CD8-positive, alpha-beta memory T cell (primary cell): ENCODE measurements at places on chromosomes 1 and 21.

GRCh38 chr21:42218836-42219605, at the start of gene ABCG1:
Gene ABCG1, plus strand, starts transcription at chr21:42219140. Its CDS starts 123 bp downstream, at chr21:42219263.
- H3K4me1 ChIP-seq, result peaks cover 14% of the 10 kb centered on the region
- H3K27me3 ChIP-seq, result no peaks in the 10 kb centered on the region
- no peaks in the 10 kb centered on the region for H3K36me3 ChIP-seq
- peak within 1 kb of the TSS; percentile 83 for H3K4me3 ChIP-seq

DNA sequence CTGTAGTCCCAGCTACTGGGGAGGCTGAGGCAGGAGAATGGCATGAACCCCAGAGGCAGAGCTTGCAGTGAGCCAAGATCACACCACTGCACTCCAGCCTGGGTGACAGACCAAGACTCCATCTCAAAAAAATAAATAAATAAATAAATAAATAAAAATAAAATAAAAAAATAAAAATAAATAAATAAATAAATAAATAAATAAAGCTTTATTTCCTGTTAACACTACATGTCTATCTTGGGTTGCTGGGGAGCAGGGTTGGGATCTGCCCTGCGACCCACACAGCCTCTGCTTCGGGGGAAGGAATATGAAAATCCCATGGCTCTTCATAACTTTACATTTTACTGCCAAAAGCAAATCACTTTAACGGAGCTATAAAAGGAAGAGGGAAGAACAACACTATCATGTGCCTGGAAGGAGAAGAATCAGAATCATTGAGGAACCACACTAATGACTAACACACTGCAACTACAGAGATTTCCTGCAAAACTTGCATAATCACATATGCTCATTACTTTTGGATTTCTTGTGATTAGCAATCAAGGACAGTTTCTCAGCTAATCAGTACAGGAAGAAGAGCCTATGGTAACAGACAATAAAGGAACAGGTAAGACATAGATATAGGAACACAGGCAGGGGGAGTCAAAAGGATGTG, 72.8 kb upstream of the CD55 start:
- no peaks in the 10 kb centered on the region for H3K36me3 ChIP-seq
- H3K27me3 ChIP-seq, result no peaks in the 10 kb centered on the region
- no peak overlapping the region for H3K4me3 ChIP-seq
- H3K4me1 ChIP-seq, result no peaks in the 10 kb centered on the region

GRCh38 chr21:24826822-24827221, 780.5 kb downstream of the MRPL39 start:
- H3K36me3 ChIP-seq, result no peaks in the 10 kb centered on the region
- H3K27ac ChIP-seq, result no peak overlapping the region
- H3K4me1 ChIP-seq, result no peaks in the 10 kb centered on the region
- no peak for DNase-seq

- no peaks in the 10 kb centered on the region for H3K36me3 ChIP-seq
- no peak overlapping the region for H3K27ac ChIP-seq
- H3K27me3 ChIP-seq, result no peaks in the 10 kb centered on the region
- H3K4me3 ChIP-seq, result no peak overlapping the region
These were observed 288.7 kb upstream of the USP25 start for GRCh38 chr21:15441060-15441493.

DNA sequence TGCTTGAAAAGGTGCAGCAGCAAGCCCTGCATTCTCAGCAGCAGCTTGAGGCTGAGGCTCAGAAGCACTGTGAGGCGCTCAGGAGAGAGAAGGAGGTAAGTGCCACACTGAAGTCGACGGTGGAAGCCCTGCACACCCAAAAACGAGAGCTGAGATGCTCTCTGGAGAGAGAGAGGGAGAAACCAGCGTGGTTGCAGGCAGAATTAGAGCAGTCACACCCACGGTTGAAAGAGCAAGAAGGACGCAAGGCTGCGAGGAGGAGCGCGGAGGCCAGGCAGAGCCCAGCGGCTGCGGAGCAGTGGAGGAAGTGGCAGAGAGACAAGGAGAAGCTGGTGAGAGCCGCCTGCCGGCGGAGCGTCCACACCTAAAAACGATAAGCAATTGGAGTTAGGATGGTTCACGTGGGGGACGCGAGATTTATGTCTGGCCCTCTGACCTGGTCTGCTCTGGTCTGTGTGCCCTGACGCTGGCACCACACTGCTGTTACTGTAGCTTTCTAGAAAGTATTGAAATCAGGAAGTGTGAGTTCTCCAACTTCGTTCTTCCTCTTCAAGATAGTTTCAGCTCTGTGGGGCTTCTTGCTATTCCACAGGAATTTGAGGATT, 26.7 kb upstream of the DIP2A start:
- H3K36me3 ChIP-seq, result peaks cover 8% of the 10 kb centered on the region
- H3K4me1 ChIP-seq, result no peaks in the 10 kb centered on the region
- peak; percentile 49 for DNase-seq
- no peak overlapping the region for H3K4me3 ChIP-seq
- H3K27ac ChIP-seq, result no peak overlapping the region

GRCh38 chr1:210625715-210626114, 297.0 kb downstream of the HHAT start:
- H3K27ac ChIP-seq, result no peak overlapping the region
- no peaks in the 10 kb centered on the region for H3K36me3 ChIP-seq
- H3K4me1 ChIP-seq, result no peaks in the 10 kb centered on the region
- no peaks in the 10 kb centered on the region for H3K27me3 ChIP-seq
- H3K4me3 ChIP-seq, result no peak overlapping the region

DNA sequence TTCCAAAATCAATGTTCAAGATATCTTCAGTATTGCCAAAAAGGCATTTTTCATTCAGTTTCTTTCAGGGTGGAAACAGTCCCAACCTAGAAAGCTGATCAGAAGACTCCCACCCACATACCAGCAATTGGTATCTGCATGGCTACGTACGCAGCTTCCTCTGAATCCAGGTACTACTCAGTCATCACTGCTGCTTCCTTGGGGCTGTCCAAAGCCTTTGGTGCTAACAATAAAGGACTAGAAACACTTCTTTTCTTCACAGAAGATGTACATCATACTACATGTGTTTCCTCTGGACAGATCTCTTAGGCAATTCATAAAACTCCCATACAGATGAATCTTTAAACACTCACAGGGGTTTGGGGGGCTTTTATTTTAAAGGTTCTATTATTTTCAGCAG, 29.8 kb downstream of the VPS26C start:
- H3K4me3 ChIP-seq, result no peak overlapping the region
- DNase-seq, result no peak
- H3K27me3 ChIP-seq, result no peaks in the 10 kb centered on the region

GRCh38 chr1:54359393-54360162, 46.6 kb downstream of the SSBP3 start:
- H3K4me1 ChIP-seq, result peaks cover 46% of the 10 kb centered on the region
- H3K27me3 ChIP-seq, result no peaks in the 10 kb centered on the region
- no peak overlapping the region for H3K4me3 ChIP-seq
- no peak for DNase-seq
- H3K36me3 ChIP-seq, result no peaks in the 10 kb centered on the region

DNA sequence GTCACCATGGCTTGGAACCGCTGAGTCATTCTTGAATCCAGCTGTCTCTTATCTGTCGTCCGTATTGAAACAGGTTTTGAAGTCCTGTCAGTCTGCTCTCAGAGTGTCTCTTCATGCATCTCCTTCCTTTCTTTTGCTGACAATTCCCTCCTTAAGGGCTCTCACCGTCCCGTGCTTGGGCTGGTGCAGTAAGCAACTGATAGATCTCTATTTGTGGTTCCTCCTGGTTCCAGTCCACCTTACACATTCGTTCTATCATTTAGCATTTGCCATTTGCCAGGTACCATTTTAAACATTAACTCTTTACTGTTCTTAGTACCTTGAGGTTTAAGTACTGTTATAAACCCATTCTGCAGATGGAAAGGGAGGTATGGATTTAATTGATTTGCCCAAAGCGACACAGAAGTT, 88.9 kb downstream of the DYRK1A start:
- no peak overlapping the region for H3K4me3 ChIP-seq
- no peaks in the 10 kb centered on the region for H3K36me3 ChIP-seq
- no peaks in the 10 kb centered on the region for H3K27me3 ChIP-seq
- no peak overlapping the region for H3K27ac ChIP-seq
- H3K4me1 ChIP-seq, result peaks cover 77% of the 10 kb centered on the region
- no peak for DNase-seq

GRCh38 chr1:240611228-240611618, 732 bp downstream of the GREM2 start:
- DNase-seq, result no peak
- H3K27ac ChIP-seq, result no peak overlapping the region

DNA sequence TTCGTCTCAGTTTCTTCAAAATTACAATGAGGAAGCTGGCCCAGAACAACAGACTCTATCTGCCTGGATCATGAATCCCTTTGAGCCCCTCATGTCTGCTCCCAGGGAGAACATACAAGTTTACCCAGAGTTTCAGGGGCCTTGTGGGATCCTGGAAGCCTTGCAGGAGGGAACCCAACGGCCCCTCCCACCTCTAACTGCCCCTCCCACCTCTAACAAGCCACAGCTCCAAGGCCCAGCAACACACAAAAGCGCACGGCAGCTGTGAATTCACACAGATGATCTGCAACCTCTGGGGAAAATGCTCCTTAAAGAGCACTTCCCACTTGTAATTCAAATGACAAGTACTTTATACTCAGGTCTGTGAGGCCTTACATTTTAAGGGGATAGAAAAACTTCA, 113.3 kb downstream of the NPHP4 start:
- no peak overlapping the region for H3K27ac ChIP-seq
- DNase-seq, result no peak
- no peaks in the 10 kb centered on the region for H3K27me3 ChIP-seq
- no peak overlapping the region for H3K4me3 ChIP-seq
- no peaks in the 10 kb centered on the region for H3K4me1 ChIP-seq

DNA sequence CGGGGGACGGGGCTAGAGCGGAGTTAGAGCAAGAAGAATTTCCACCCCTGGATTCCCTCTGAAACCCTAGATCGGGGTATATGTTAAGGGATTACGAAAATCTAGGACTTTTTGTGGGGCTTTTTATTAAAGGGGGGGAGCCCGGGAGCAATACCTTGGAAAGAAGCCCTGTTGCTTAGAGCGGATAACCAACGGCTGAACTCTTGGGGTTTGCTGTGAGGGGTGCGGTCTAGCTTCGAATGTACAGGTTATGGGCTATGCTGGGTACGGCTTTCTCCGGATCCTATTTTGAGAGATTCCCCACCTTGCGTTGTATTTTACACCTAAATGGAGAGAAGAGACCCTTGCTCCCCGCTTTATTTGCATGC, 626 bp downstream of the DYRK3 start:
- H3K27ac ChIP-seq, result peak overlapping the region; percentile 59
- no peaks in the 10 kb centered on the region for H3K27me3 ChIP-seq
- no peaks in the 10 kb centered on the region for H3K36me3 ChIP-seq
- H3K4me1 ChIP-seq, result peaks cover 13% of the 10 kb centered on the region

DNA sequence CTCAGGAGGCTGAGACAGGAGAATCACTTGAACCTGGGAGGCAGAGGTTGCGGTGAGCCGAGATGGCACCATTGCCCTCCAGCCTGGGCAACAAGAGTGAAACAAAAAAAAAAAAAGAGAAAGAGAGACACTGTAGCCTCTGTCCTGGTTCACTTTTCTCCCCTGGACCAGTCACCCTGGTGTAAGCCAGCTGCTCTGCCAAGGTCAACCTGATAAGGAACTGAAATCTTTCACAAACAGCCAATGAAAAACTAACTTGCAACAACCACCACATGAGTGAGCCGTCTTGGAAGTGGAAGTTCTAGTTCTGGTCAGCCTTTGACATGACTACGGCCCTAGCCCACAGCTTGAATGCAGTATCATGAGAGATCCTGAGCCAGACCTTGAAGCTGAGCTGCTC, 36.8 kb upstream of the CXADR start:
- H3K4me3 ChIP-seq, result no peak overlapping the region
- no peak for DNase-seq
- no peaks in the 10 kb centered on the region for H3K4me1 ChIP-seq
- no peaks in the 10 kb centered on the region for H3K27me3 ChIP-seq
- H3K36me3 ChIP-seq, result no peaks in the 10 kb centered on the region
- no peak overlapping the region for H3K27ac ChIP-seq

- no peaks in the 10 kb centered on the region for H3K36me3 ChIP-seq
- H3K4me3 ChIP-seq, result no peak overlapping the region
- H3K27ac ChIP-seq, result no peak overlapping the region
- peaks cover 11% of the 10 kb centered on the region for H3K4me1 ChIP-seq
These were observed 26.4 kb downstream of the TEX35 start for GRCh38 chr1:178539291-178539690.

DNA sequence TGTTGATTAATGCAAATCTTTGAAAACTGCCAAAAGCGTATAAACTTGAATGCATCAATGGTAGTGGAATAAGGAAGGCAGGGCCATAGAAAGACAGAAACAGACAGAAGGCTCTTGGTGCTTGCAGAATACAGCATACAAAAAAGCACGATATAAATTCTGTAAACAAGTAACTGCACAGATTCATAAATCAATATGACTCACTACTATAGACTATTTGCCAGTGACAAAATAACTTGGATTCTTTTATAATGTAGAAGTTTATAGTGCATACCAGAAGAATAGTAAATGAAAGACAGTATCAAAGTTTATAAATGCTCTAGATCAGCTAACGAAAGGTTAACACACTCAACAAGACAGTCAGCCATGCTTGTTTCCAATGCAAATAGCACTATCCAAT, 349.6 kb downstream of the PTBP2 start:
- H3K27ac ChIP-seq, result no peak overlapping the region
- H3K36me3 ChIP-seq, result no peaks in the 10 kb centered on the region
- no peak overlapping the region for H3K4me3 ChIP-seq
- no peaks in the 10 kb centered on the region for H3K27me3 ChIP-seq

- H3K27me3 ChIP-seq, result no peaks in the 10 kb centered on the region
- no peak overlapping the region for H3K4me3 ChIP-seq
- no peaks in the 10 kb centered on the region for H3K36me3 ChIP-seq
- no peak overlapping the region for H3K27ac ChIP-seq
- no peak for DNase-seq
These were observed 86.6 kb downstream of the TM2D1 start for GRCh38 chr1:61638296-61638695.

GRCh38 chr21:28781602-28782276, 210.9 kb downstream of the LTN1 start:
- no peak for DNase-seq
- no peak overlapping the region for H3K4me3 ChIP-seq
- no peak overlapping the region for H3K27ac ChIP-seq
- H3K27me3 ChIP-seq, result no peaks in the 10 kb centered on the region

DNA sequence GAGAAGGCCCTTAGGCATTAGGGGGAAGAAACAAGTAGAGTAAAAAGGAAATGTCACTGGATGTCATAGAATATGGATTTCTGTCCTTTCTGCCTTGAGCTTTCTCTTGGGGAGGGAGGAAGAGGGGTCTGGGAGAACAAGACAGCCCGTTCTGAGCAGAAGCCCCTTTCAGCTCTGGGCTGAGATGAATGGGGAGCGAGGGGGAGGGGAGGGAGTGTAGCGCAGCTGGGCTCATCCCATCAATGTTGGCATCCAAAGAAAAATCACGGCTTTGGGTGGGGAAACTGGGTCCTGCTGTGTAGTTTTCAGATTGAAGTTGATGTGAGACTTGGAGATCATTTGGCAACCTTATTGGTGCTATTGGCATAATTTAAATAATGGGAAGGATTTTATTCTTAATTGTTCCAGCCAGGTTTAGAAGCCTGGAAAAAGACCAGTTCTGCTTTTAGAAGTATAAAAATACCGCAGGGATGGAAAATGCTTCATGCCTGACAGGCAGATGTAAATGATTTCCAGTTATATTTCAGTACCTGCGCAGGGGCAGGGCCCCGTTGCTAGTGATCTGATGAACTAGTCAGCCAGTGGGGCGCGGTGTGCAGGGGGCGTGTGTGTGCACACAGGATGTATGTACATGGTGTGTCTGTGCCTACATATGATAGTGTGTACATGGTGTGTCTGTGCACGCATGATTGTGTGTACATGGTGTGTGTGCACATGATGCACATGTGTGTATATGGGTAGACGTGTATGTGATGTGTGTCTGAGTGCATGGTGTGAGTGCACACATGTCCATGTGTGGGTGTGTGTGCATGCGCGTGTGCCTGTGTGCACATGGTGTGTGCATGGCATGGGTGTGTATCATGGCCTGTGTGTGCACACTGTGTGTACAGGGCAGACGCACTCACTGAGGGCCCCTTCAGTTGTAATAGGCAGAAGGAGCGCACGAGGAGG, 36.0 kb downstream of the ABCG1 start:
- H3K4me3 ChIP-seq, result no peak overlapping the region
- H3K27ac ChIP-seq, result no peak overlapping the region
- H3K36me3 ChIP-seq, result no peaks in the 10 kb centered on the region
